IMR-90 (cell line): ENCODE measurements at places on chromosomes 7 and 10. TPM values are rescaled to one million over a fixed set of nuclear protein-coding genes. Genes with fewer than 3 reads are reported as not detected.

SEMA3D gene
- 10.8 and 13.6 TPM in 2 replicates for total RNA-seq

GPR37 gene
- total RNA-seq, result 9.2 and 9.3 TPM in 2 replicates

TRIM74 gene
- total RNA-seq, result not detected in 2 replicates

RASSF4 gene
- 5.9 and 6.1 TPM in 2 replicates for total RNA-seq

SPDYE2 gene
- not detected in 2 replicates for total RNA-seq

LHPP gene
- 2.2 and 2.7 TPM in 2 replicates for total RNA-seq

FGFBP3 gene
- under 0.01 and 0.28 TPM in 2 replicates for total RNA-seq

C7orf33 gene
- total RNA-seq, result not detected in 2 replicates

COPS6 gene
- total RNA-seq, result 158 and 185 TPM in 2 replicates

ZNF511 gene
- 13.6 and 14.2 TPM in 2 replicates for total RNA-seq

LRGUK gene
- under 0.01 TPM in 1 of 2 replicates, not detected in the other for total RNA-seq

KEL gene
- total RNA-seq, result not detected in 2 replicates

SCIN gene
- under 0.01 TPM in 1 of 2 replicates, not detected in the other for total RNA-seq

PSD gene
- total RNA-seq, result 1.4 and 2.0 TPM in 2 replicates

HOXA3 gene
- 0.83 and 0.90 TPM in 2 replicates for total RNA-seq

VAX1 gene
- not detected in 2 replicates for total RNA-seq

CNPY1 gene
- total RNA-seq, result not detected in 2 replicates

ITGB8 gene
- total RNA-seq, result 10.2 and 10.8 TPM in 2 replicates

OR9A4 gene
- not detected in 2 replicates for total RNA-seq

IFIT1 gene
- total RNA-seq, result 6.8 and 7.5 TPM in 2 replicates

CPA4 gene
- 365 and 382 TPM in 2 replicates for total RNA-seq

CYP3A5 gene
- not detected in 2 replicates for total RNA-seq

PLAU gene
- total RNA-seq, result 115 and 123 TPM in 2 replicates

SPDYE8 gene
- total RNA-seq, result not detected in 2 replicates

MRPS24 gene
- 151 and 169 TPM in 2 replicates for total RNA-seq

KIAA1217 gene
- total RNA-seq, result 3.1 and 3.4 TPM in 2 replicates

AZGP1 gene
- total RNA-seq, result not detected in 2 replicates

DYNC1I1 gene
- total RNA-seq, result under 0.01 TPM in 1 of 2 replicates, not detected in the other

MPP7 gene
- total RNA-seq, result 1.4 TPM in 2 replicates

CLCN1 gene
- not detected in 2 replicates for total RNA-seq

ANKRD61 gene
- under 0.01 and 0.36 TPM in 2 replicates for total RNA-seq

HGF gene
- 38.3 and 50.9 TPM in 2 replicates for total RNA-seq

UNCX gene
- total RNA-seq, result not detected in 2 replicates

GLI3 gene
- 1.3 and 1.7 TPM in 2 replicates for total RNA-seq

SFRP4 gene
- total RNA-seq, result not detected in 2 replicates

HTRA1 gene
- 23.1 and 28.5 TPM in 2 replicates for total RNA-seq

RADIL gene
- total RNA-seq, result 0.18 TPM in 1 of 2 replicates, not detected in the other

OR2A42 gene
- not detected in 2 replicates for total RNA-seq

TMEM229A gene
- not detected in 2 replicates for total RNA-seq

STEAP2 gene
- total RNA-seq, result 3.9 and 4.2 TPM in 2 replicates

RELN gene
- total RNA-seq, result 19.4 and 23.7 TPM in 2 replicates

DOCK4 gene
- 12.2 and 14.2 TPM in 2 replicates for total RNA-seq

STOX1 gene
- total RNA-seq, result under 0.01 and 0.18 TPM in 2 replicates

CSTF2T gene
- 18.6 and 22.5 TPM in 2 replicates for total RNA-seq

CALCR gene
- total RNA-seq, result not detected in 2 replicates

FBXL13 gene
- total RNA-seq, result 0.36 and 0.83 TPM in 2 replicates

NFE2L3 gene
- total RNA-seq, result 37.8 and 43.2 TPM in 2 replicates

GPR85 gene
- 5.0 and 5.4 TPM in 2 replicates for total RNA-seq

ACSL5 gene
- total RNA-seq, result 1.1 and 1.3 TPM in 2 replicates

KLHL7 gene
- 29.2 and 44.4 TPM in 2 replicates for total RNA-seq

TMEM26 gene
- total RNA-seq, result 0.36 and 0.56 TPM in 2 replicates

GSDME gene
- total RNA-seq, result 78.7 and 88.3 TPM in 2 replicates

TEX47 gene
- not detected in 2 replicates for total RNA-seq
